Frontal cortex (tissue), 4 donors: ENCODE measurements at places on chromosomes 5 and 9.

DNA sequence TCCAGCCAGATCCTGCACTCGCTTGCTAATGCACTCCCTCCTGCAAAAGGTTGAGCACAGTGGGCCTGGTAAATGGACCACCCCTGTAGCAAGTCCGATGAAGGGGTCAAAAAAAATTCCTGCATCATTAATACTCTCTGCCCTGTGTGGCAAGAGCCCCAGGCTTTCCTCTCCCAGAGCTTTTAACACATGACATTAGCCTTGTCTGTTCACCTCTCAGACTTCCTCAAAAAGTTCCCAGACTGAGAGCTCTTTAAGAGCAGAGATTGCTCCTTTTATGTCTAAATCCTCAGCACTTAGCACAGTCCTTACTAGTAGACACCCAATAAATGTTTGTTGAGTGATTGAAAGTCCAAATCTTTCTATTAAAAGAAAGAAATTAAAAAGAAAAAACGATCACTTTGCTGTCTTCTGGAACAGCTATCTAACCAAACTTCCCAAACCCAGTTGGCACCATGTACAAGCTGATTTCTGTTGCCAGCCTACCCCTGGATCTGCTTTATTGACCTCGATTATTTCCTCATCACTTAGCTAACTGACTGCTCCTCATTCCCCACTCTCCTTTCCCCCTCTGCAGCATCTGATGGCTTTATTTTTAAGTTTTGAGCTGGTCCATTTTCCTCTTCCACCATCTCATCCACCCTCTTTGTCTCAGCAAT lies 209.8 kb downstream of the ENC1 start:
- DNase-seq: no peak

DNA sequence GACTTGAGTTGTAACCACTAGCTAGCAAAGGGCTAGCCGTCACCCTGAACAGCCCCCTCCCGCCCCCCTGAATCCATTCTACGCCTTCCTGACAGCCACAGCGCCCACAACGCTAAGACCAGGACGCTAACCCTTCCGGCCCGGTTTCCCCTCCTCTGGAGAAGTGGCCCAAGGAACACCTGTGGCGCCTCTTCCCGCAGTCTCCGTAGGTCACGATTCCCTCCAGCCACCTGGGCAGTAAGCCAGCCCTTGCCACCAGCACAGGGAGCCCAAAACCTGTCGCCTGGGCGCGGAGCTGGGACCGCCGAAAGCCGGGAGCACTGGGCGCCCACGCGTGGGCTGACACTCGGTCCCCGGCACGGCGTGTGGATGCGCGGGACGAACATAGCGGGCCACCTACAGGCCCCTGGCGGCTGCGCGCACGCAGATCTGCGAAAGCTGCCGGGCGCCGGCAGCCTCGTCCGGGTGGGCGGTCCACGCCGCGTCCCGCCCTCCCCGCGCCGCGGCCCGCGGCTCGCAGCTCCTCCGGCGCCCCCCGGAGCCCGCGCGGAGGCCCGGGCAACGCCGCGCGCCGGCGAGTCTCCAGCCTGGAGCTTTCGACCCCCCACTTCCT lies 596 bp downstream of the IRF1 start:
- peak; percentile 75 for DNase-seq

GRCh38 chr5:97480313-97480712 lies 297.3 kb upstream of the RIOK2 start:
- DNase-seq: no peak

DNA sequence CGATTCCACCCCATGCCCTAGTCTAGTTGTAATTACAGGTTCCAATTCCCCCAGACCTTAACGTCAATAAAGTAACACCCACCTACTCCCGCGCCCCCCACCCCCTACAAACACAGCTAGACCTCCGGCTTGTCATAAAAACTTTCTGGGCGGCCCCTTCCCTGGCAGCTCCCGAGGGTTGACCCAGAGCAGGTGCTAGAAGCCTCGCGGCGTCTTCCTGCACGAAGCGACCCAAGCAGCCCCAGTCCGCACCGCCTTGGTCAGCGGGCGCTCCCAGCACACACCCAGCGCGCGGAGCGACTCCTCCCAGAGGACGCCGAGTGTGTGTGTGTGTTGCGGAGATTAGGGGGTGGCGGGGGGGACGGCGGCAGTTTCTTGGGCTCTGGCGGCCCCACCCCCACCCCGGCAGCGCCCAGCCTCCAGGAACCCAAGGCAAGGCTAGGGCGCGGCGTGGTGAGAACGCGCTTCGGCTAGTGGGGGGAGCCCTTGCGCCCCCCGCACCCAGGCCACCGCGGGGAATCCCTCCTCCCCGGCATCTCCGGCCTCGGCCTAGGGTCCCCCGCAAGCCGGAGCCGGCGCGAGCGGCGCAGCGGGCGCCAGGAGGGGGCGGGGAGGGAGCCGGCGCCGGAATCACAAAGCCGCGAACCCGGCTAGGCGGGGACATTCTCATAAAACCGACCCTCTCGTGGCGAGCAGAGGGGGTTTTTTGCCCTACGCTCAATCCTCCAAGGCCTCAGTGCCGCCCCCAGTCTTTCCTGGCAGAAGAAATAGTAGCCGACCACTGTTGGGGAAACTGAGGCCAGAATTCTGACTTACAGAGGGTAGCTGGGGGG lies 2.2 kb downstream of the PCDH1 start:
- no peak for DNase-seq

DNA sequence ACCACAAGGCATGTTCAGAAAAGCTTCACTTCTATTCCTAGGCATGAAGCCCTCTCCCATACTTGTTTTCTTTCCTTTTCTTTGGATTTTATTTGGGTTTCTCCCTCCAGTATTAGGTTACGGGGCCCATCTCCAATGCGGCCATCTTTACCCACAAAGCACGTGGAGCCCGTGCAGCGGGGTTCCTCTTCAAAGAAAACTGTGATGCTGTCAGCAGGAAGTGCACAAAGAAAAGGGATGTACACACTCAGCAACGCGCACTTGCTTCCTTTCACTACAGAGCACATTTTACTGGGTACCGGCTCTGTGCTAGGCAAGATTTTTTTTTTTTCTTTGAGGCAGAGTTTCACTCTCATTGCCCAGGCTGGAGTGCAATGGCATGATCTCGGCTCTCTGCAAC lies 106.6 kb downstream of the COL23A1 start:
- DNase-seq: no peak

DNA sequence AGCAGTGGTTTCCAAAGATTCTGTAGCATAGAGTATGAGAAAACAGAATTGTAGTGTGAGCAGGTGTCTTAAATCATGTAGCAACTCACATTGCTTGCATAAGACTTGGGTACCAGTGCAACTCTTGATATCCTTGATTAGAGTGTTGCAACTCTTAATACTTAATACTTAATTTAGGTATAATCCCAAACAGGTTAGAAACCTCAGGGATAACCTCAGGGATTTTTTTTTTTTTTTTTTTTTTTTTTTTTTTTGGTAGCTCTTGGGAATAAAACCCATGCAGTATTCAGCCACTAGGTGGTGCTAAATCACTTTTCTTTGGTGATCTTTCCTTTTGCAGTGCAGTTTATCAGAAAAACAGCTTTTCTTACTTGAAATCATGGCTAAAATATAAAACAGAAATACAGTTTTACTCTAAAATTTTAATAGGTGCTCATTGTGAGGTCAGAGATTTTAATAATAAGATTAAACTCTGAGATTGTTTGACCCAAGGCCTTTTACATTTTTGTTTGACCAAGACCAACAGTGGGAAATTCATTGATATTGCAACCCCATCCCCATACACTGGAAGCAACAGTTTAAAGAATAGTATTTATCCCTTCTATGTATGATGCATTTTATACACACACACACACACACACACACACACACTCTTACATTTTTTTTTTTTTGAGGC lies 55.3 kb downstream of the ERAP1 start:
- peak; percentile 10 for DNase-seq

DNA sequence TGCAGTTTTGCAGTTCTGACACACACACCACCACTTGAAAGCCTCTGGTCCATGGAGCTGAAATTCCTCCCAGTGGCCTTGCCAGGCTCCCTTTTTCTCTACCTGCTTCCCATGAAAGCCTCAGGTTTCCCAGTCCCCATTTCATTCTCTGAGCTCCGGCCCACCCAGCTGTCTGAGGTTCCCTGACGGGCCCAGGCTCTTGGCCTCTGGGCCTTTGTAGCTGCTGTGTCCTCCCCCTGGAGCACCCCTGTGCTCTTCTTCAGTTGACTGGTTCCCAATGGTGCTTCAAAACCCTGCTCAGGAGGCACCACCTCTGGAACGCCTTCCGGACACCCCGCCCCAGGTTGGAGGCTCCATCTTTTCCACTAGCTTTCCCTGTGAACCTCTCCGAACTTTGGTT lies 155.9 kb upstream of the SHB start:
- DNase-seq: no peak

- no peak for DNase-seq
Measured at GRCh38 chr5:179794575-179794974, 789 bp downstream of the LTC4S start.

GRCh38 chr9:131484560-131485185 lies 18.0 kb upstream of the POMT1 start:
- DNase-seq: no peak

- DNase-seq: no peak
Measured at GRCh38 chr5:76794871-76795270, 24.0 kb upstream of the F2RL1 start.

GRCh38 chr5:181153814-181154213 lies 6.4 kb downstream of the OR2V2 start:
- no peak for DNase-seq

DNA sequence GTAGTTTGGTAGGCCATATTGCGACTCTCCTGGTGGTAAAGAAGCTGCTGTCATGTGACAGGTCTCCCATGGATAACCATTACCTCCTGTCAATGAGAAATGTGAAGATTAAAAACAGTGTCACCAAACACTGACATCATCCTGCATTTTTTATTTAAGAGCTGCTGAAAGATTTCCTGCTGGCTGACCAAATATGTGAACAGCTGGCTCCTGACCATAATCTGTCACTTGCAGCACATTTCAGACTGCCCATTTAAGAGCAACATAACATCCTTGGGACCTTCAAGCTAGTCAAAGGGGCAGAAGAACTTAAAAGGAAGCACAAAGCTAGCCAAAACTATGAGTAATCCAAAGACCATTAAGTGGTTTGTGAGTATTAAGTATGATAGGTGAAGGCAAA lies 288.0 kb downstream of the IZUMO3 start:
- no peak for DNase-seq

GRCh38 chr9:35810122-35810521 lies 1.9 kb downstream of the SPAG8 start:
- DNase-seq: no peak

DNA sequence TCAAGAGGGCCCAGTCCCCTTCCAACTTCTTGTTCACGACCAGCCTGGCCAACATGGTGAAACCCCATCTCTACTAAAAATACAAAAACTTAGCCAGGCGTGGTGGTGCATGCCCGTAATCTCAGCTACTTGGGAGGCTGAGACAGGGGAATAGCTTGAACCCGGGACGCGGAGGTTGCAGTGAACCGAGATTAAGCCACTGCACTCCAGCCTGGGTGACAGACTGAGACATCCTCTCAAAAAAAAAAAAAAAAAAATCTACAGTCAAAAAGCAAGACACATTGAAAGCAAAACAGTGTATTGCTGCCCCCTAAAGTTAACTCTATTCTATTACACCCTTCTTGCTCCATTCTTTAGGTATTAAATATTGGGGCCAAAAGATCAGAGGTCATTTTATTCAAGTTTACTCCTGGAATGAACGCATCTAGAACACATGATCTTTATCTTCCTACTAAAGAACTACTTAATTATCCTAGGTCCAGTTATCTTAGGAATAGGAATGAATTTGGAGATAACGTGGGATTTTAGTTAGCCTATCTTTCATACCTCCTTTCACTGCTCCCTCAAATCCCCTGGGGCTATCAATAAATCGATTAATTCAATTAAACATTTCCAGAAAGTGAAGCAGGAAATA lies 2.4 kb downstream of the ATG12 start:
- DNase-seq: peak; percentile 19

DNA sequence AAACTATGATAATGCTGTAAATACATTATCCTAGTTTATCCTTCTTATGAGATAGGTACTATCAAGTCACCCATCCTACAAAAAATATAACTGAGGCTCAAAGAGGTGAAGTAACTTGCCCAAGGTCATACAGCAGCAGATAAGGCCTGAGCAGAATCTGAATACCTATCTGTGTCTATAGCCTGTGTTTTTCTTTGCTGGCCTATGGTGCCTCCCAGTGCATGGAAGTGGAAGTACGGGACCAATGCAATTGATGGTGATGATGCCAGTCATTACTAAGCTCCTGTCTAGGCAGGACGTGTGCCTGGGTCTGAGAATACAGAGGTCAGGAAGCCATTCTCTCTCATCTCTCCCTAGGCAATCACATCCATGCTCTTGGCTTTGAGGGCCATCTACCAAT lies 67.8 kb downstream of the FAT2 start:
- no peak for DNase-seq

GRCh38 chr5:82639393-82640144 lies 361.4 kb upstream of the RPS23 start:
- no peak for DNase-seq

DNA sequence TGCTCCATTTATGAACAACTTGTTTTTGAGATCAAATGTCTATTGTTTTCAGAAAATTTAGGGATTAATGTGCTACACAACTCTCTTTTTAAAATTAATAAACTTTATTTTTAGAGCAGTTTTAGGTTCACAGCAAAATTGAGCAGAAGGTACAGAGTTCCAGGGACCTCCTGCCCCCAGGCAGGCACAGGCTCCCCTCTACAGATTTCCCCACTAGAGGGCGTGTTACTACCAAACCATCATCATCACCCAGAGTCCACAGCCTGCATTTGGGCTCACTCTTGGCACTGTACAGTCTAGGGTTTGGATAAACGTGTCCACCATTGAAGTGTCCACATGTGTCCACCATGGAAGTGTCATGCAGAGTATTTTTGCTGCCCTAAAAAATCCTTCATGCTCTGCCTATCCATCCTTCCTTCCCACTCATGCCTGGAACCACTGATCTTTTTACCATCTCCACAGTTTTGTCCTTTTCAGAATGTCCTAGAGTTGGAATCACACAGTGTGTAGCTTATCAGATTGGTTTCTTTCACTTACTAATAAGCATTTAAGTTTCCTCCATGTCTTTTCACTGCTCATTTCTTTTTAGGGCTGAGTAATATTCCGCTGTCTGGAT lies 61.7 kb downstream of the MRPL36 start:
- no peak for DNase-seq
